Type B pancreatic cell (in vitro differentiated cells): ENCODE measurements at places on chromosomes 11 and 22. TPM values are rescaled to one million over a fixed set of nuclear protein-coding genes. Genes with fewer than 3 reads are reported as not detected.

DNA sequence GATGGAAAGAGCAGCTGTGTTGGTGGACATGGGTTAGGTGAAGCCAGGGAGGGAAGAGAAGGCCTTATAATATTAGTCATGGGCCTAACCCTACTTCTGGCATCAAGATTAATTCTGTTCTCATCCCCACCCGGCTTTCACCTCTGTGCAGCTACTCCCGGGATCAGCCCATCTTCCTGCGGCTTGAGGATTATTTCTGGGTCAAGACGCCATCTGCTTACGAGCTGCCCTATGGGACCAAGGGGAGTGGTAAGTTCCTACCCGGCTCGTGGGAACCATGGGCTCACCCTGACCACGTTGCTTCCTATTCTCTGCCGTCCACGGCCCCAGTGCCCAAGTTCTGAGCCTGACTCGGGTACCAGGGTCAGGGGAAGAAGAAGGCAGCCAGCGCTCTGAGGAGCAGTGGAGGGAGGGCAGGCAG lies 51.6 kb downstream of the ST3GAL4 start:
- peaks cover 33% of the 10 kb centered on the region for H3K4me1 ChIP-seq
- no peak for DNase-seq
- no peak overlapping the region for H3K4me3 ChIP-seq
- H3K27ac ChIP-seq: no peak overlapping the region
- H3K27me3 ChIP-seq: no peaks in the 10 kb centered on the region

DNA sequence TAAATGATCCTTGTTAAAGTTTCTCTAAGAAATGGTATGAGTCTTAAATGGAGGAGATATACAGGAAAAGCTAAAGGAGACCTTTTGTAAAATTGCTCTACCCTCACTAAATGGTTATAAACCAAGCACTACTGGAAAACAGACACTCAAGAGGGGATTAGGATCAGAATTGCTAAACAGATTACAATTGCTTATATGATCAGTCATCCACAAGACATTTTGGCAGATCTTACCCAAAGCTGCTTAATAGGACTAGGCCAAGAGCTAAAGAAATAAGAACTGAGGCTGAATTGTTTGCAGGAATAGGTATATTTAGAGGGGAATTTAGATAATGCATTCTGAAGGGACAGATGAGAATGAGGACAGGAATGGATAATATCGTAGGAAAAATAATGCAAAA lies 9.5 kb downstream of the HARBI1 start:
- no peak overlapping the region for H3K4me3 ChIP-seq
- H3K27me3 ChIP-seq: no peaks in the 10 kb centered on the region
- no peak overlapping the region for H3K27ac ChIP-seq
- H3K36me3 ChIP-seq: peaks cover 5% of the 10 kb centered on the region
- DNase-seq: no peak

GRCh38 chr11:71269603-71270511 lies 17.5 kb upstream of the SHANK2 start:
- H3K4me1 ChIP-seq: peaks cover 26% of the 10 kb centered on the region
- peak; percentile 61 for DNase-seq
- peaks cover 3% of the 10 kb centered on the region for H3K27me3 ChIP-seq
- no peaks in the 10 kb centered on the region for H3K36me3 ChIP-seq

GRCh38 chr11:69654660-69655478 lies 13.9 kb downstream of the CCND1 start:
- H3K4me3 ChIP-seq: no peak overlapping the region
- H3K36me3 ChIP-seq: peaks cover 3% of the 10 kb centered on the region
- H3K4me1 ChIP-seq: peaks cover 14% of the 10 kb centered on the region
- H3K27me3 ChIP-seq: no peaks in the 10 kb centered on the region

GRCh38 chr22:38305471-38306448 lies 11.5 kb downstream of the CSNK1E start:
- DNase-seq: no peak
- peaks cover 30% of the 10 kb centered on the region for H3K4me1 ChIP-seq
- H3K4me3 ChIP-seq: peak overlapping the region; percentile 16
- H3K27me3 ChIP-seq: no peaks in the 10 kb centered on the region

- no peaks in the 10 kb centered on the region for H3K27me3 ChIP-seq
- no peak overlapping the region for H3K27ac ChIP-seq
- H3K4me3 ChIP-seq: no peak overlapping the region
- H3K36me3 ChIP-seq: no peaks in the 10 kb centered on the region
These were observed 14.6 kb downstream of the MRGPRD start for GRCh38 chr11:68965901-68966853.

The OR2AG2 gene
- total RNA-seq: 0.07 TPM in 1 of 2 replicates, not detected in the other

GRCh38 chr11:1163911-1164735 lies 6.4 kb downstream of the MUC5AC start:
- H3K27ac ChIP-seq: no peak overlapping the region
- no peaks in the 10 kb centered on the region for H3K36me3 ChIP-seq
- no peak for DNase-seq
- H3K4me3 ChIP-seq: no peak overlapping the region
- H3K4me1 ChIP-seq: no peaks in the 10 kb centered on the region

DNA sequence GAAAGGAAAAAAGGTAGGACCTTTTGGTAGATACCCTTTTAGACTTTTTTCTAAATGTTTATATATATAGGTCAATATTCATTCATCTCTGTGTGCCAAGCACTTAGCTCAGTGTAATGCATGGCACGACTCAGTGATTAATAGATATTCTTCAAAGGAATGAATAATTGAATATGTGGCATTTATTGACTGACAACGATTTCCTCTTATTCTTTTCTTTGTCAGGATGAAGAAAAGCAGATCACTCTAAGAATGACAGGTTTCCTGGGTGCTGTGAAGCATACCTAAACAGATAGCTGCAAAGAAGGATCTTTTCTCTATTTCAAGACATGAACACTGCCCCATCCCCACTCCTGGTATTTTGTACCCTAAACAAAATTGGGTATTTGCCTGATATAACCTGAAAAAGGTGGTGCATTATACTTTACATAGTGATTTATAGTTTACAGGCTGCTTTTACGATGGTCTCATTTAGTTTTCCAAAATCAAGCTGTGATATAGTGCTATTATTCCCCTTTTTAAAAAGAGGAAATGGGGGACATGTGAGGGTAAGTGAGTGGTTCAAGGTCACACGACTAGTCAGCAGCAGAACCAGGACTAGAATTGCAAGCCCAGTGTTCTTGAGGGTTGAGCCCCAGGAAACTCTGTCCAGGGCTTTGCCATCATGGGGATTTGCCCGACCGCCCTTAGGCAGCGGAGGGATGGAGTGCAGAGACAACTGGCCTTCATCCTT lies 32.9 kb upstream of the CLMP start:
- H3K27ac ChIP-seq: no peak overlapping the region
- no peak for DNase-seq

DNA sequence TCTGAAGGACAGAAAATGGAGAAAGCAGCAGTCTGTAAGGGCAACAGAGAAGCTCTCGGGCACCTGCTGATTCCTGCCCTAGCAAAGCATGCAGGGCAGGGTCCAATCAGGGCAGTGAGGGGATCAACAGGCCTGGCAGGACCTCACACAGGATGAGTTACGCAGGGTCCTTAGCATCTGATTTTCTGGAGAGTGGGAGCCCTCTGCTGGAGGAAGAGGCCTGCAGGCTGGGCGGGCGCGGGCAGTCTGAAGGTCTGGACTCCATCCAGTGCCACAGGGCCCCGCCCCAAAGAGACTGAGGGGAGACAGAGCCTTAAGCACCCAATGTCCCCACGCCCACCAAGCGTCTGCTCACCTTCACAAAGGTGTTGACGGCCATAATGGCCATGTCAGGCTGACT lies 28.9 kb downstream of the AP1B1 start:
- no peaks in the 10 kb centered on the region for H3K27me3 ChIP-seq
- peaks cover 16% of the 10 kb centered on the region for H3K36me3 ChIP-seq
- peaks cover 9% of the 10 kb centered on the region for H3K4me1 ChIP-seq
- H3K4me3 ChIP-seq: no peak overlapping the region

DNA sequence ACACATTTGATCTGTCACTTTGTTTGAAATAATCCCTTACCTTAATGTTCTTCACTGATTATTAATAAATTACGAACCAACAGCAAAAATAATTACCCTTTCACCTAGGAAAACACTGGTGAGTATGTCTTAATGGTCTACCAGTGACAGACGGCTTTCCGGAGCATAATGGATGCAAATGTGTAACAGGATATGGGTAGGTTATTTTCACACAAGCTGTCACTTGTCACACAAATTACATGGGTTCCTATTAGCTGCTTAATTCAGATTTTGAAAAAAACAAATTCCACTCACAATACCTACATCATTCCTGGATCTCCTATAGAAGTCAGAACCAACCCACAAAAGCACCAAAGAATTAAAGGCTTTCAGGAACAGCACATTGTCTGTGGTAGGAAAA lies 127.9 kb downstream of the WT1 start:
- H3K27ac ChIP-seq: no peak overlapping the region
- no peaks in the 10 kb centered on the region for H3K36me3 ChIP-seq
- peaks cover 27% of the 10 kb centered on the region for H3K4me1 ChIP-seq
- no peaks in the 10 kb centered on the region for H3K27me3 ChIP-seq
- no peak for DNase-seq
- no peak overlapping the region for H3K4me3 ChIP-seq

DNA sequence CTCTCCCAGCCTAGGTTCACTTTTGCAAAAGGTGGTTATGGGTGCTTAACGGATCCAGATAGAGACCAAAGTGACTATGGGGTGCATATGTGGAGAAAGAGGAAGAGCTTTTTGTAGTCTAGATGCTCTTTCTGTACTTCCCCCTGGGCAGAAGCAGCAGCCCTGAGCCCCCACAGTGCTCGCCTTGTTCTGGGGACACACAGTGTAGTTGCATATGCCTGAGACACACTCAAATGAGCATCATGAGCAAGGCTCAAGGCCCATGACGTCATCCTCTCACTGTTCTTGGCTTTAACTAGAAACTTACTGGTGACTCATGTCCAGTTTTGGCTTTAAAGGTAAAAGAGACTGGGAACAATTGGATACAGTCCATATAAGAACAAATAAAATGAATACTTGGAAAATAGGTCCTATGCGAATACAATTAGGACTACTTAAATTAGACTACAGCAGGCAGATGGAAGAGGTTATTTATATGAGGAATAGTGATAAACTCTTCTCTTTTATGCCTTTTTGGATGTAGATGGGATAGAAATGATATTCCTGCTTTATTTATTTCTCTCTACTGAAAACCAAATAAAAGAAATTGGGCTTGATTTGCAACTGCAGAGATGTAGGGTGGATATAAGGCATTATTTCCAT lies 20.1 kb upstream of the PEX26 start:
- no peak overlapping the region for H3K4me3 ChIP-seq
- DNase-seq: no peak
- peaks cover 18% of the 10 kb centered on the region for H3K4me1 ChIP-seq
- no peaks in the 10 kb centered on the region for H3K27me3 ChIP-seq
- H3K36me3 ChIP-seq: no peaks in the 10 kb centered on the region
- H3K27ac ChIP-seq: no peak overlapping the region

The AASDHPPT gene
- 46.0 and 54.0 TPM in 2 replicates for total RNA-seq

DNA sequence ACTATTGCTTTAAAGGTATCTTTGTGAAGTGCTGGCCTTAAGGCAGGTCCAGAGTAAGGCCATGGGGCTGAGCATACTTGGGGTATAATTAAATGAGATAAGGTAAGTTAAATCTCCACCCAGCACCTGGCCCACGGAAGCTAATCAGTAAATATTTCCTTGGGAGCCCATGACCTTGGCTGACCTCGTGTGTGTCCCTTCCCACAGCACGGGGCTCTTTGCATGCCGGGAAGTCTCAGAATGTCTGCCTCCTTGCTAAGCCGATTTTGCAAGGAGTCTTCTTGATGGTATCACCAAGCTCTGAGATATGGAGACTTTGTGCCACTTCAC lies 46.5 kb downstream of the ADM start:
- H3K27me3 ChIP-seq: peaks cover 3% of the 10 kb centered on the region
- H3K4me1 ChIP-seq: peaks cover 18% of the 10 kb centered on the region
- peak overlapping the region; percentile 79 for H3K27ac ChIP-seq
- H3K4me3 ChIP-seq: peak overlapping the region; percentile 45
- H3K36me3 ChIP-seq: no peaks in the 10 kb centered on the region
- no peak for DNase-seq

GRCh38 chr11:22602504-22602903 lies 23.1 kb downstream of the FANCF start:
- no peaks in the 10 kb centered on the region for H3K4me1 ChIP-seq
- H3K4me3 ChIP-seq: no peak overlapping the region
- H3K27ac ChIP-seq: no peak overlapping the region
- H3K36me3 ChIP-seq: no peaks in the 10 kb centered on the region
- no peak for DNase-seq
